Fibroblast of skin of back (primary cell): ENCODE measurements at places on chromosomes 16 and 17.
A peak's percentile ranks its signal among the peaks of the same experiment; 100 is the strongest.

- DNase-seq = peak; percentile 99
Observed at GRCh38 chr17:2401426-2402221, 764 bp upstream of the MNT start.

GRCh38 chr16:67464565-67464964 lies 16.4 kb downstream of the ATP6V0D1 start:
- DNase-seq = no peak

- DNase-seq = no peak
Observed at GRCh38 chr16:59341368-59341767, 607.3 kb upstream of the GOT2 start.

- DNase-seq = no peak
Observed at GRCh38 chr17:247767-248166, 66.3 kb upstream of the DOC2B start.

- no peak for DNase-seq
Observed at GRCh38 chr16:56252835-56253234, 61.5 kb downstream of the GNAO1 start.

DNA sequence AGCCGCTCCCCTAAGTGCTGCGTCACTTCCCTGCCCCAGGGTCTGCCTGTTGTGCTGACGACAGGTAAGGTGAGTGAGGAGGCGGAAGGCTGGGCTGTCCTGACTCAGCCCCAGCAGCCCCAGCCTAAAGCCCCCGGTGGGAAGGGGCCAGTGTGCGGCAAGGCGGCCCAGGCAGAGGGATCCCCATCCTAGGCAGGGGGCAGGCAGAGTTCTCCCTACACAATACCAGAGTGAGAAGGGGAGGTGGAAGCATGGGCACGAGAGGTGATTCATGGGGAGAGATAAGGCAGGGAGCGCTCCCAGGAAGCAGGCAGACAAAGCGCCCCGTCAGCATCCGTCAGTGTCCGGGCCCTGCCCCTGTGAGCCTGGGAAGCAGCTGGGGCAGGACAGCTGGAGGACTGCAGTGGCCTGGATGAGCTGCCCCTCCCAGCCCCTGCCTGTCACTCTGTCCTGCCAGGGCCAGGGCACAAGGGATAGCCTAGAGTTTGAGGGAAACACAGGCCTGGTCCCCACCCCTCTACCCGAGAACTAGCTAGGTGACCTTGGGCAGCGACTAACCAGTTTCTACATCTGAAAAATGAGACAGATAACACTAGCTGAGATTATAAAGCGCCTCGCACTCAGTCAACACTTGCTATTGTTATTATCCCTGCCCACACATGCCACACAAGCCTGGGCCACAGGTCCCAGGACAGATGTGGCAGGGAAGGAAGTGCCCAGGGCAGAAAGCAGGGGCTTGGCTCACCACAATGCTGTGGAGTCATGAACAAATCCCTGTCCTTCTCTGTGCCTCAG lies 3.8 kb downstream of the FAM83G start:
- DNase-seq = peak; percentile 37

DNA sequence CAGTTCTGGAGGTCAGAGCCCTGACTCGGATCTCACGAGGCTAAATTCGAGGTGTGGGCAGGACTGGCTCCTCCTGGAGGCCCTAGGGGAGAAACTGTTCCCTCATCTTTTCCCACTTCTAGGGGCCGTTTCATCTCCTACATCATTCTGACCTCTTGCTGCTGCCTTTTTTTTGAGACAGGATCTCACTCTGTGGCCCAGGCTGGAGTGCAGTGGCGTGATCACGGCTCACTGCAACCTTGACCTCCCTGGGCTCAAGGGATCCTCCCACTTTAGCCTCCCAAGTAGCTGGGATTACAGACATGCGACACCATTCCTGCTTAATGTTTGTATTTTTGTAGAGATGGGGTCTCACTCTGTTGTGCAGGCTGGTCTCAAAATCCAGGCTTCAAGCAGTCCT lies 244.1 kb upstream of the GSE1 start:
- DNase-seq = no peak

DNA sequence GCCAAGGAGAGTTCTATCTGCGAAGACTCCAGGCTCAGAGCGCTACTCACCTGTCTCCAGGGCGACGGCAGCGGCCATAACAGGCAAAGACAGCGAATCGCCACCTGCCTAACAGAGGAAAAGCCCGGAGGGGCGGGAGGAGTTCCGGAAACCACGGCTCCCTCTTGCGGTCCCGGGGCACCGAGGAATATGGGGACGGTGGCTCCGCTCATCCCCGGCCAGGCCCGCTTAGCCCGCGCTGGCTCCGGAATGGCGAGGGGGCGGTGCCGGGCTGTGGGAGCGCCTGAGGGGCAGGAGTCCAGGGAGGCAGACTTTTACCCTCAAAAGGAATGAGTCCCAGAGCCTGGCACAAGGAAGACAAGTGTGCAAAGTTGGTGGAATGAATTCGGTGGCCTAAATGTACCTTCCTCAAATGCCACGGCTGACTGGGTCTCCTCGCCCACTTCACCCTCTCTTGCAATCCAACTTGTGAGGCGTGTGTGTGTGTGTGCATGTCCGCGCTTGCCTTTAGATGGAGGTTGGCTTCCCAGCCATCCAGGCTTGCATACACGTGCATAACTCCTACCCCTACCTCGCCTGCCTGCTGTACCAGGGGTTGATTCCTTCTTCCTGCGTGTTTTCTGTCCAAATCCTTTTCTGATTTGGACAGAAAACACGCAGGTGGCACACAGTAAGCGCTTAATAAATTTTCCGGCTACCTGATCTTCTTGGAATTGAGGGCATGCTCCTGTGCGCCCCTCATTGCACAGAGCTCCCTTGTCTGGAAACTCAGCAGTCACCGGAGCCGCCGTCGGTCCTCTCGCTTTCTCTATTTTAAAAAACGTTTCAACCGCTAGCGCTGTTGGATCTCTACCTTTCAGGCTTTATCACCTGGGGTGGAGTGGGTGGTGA lies 3.5 kb downstream of the C17orf100 start:
- DNase-seq = no peak

DNA sequence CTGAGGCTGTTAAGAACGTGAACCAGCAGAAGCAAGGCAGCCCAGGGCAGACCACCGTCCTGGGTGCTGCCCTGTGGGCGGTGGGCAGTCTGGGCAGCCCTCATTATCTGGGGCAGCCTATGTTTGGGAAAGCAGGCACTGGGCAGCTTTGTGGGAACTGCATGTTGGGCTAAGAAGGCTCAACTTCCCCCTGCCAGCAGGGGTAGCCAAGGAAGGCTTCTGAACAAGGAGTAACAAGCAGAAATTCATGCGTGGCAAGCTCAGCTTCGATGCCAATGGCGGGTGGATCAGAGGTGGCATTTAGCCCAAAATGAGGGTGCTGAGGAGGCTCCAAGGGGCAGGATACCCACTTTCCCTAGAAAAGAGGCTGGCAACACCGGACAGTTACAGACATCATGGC lies 42.7 kb upstream of the METRNL start:
- no peak for DNase-seq

DNA sequence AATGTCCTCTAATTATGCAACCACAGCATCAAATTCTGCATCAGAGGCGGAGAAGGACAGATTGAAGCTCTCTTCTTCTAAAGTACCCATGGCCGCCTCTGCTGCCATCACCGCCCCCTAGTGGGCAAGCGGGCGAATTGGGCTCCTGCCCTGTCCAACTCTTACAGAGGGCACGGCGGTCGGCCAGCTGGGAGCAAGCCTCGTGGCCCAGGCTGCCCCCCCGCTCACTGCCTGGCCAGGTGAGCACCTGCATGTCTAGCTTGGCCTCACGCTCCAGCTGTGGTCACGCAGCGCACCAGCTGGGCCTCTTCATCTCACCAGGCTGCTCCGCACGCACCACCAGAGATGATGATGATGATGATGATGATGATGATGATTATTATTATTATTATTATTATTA lies 146.1 kb upstream of the TOM1L1 start:
- DNase-seq = no peak

DNA sequence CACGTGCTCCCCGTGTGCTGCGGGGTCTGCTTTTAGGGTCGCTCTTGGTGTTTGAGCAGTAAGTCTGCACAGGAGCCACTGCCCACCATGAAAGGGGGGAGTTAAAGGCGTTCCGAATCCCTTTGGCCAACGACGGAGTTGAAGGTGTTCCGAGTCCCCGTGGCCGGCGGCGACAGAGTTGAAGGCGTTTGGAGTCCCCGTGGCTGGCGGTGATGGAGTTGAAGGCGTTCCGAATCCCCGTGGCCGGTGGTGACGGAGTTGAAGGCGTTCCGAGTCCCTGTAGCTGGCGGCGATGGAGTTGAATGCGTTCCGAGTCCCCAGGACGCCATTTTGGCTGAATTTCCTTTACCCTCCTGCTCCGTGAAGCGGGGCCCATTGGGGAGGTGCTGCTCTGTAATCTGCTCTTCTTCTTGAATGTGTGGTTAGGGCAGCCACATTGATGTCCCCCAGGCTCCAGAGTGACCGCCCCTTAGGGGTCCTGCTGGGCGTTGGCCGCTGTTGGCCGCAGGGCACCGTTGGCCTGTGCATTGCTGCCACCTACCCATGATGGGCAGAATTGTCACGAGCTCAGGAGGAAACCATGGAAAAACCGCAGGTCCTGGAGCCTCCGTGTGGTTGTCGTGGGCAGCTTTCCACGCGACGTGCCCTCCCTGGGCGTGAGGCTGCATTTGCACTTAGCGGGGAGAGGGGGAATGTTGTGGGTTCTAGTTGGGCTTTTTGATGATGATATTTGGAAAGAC lies 73.7 kb upstream of the ZNF750 start:
- DNase-seq = no peak

GRCh38 chr17:47698749-47699535 lies 5.0 kb downstream of the TBKBP1 start:
- DNase-seq = peak; percentile 49

DNA sequence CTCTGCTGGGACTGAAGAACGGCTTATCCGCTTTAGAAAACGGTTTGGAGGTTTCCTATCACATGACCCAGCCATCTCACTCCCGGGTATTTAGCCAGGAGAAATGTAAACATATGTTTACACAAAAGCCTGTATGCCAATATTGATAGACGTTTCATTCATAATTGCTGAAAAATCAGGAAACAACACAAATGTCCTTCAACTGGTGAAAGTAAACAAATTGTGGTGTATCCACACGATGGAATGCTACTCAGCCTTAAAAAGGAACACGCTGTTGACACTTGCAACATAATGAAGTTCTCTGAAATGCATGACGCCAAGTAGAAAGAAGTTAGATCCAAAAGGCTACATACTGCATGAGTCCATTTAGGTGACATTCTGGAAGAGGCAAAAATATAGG lies 157.6 kb downstream of the SLC39A11 start:
- no peak for DNase-seq

- DNase-seq = no peak
Observed at GRCh38 chr17:74077231-74077630, 126.2 kb upstream of the RPL38 start.

GRCh38 chr16:69486724-69487123 lies 62.3 kb downstream of the CYB5B start:
- DNase-seq = no peak

GRCh38 chr16:10514369-10515055 lies 65.9 kb downstream of the EMP2 start:
- DNase-seq = peak; percentile 57

GRCh38 chr17:1473170-1473569 lies 17.1 kb upstream of the CRK start:
- no peak for DNase-seq

DNA sequence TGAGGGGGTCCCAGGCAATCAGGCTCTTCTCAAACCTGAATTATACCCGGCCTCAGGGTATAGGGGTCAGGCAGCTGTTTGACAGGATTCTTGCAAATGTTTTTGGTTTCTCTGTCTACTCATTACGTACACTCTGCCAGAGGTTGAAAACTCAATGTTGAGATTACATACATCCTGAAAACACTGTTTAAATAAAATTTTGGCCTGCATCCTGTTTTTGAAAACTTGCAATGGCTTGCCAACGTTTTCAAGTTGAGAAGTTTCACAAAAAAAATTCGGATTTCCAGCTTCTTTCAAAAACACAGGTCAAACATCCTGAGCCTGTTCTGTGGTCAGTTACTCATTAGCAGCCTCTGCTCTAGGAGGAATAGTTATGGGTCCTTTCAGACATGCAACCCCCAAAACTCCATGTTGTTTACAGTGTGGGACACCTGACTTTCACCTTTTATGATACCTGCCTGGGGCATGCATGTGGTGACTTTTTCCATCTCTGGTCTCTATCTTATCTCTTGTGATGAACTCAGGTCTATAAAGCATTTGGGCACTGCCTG lies 577.8 kb downstream of the WWOX start:
- no peak for DNase-seq

GRCh38 chr17:56499799-56500388 lies 93.6 kb upstream of the NOG start:
- DNase-seq = peak; percentile 28

DNA sequence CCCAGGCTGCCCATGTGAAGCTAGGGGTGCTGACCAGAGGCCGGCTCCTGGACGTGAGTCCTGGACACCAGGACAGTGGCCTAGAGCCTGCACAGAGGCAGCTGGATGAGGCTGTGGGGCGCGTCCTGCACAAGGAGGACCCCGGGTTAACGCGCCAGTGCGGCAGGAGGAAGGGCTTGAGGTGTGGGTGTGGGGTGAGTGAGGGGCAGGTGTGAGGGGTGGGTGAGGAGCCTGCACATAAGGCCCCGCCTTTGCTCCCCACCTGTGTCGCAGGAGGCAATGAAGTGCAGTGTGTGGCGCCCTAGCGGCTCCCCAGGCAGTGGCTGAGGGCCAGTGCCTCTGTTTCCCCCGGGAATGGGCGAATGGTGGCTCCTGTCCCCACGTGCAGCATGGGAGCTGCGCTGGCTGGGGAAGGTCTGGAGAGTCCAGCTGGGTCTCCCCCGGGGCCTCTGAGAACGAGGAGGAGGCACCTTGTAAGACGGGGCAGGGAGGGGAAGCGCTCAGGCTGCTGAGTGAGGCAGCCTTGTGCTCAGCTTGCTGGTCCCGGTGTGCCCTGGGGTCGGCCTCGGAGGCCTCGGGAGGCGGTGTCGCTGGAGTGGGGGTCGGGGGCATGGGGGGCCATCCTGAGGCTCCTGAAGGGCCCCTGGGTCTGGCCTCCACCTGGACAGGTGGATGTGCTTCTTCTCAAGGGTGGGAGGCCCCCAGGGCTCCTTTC lies 3.2 kb downstream of the CD7 start:
- DNase-seq = no peak

DNA sequence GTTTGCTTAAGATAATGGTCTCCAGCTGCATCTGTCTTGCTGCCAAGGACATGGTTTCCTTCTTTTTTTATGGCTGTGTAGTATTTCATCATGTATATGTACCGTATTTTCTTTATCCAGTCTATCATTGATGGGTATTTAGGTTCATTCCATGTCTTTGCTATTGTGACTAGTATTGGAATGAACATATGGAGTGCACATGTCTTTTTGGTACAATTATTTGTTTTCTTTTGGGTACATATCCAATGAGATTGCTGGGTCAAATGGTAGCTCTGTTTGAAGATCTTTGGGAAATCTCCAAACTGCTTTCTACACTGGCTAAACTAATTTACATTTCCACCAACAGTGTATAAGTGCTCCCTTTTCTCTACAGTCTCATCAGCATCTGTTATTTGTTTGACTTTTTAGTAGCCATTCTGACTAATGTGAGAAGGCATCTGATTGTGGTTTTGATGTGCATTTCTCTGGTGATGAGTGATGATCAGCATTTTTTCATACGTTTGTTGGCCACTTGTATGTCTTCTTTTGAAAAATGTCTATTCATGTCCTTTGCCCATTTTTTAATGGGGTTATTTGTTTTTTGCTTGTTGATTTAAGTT lies 66.2 kb downstream of the TNFRSF13B start:
- peak; percentile 96 for DNase-seq

- DNase-seq = no peak
Observed at GRCh38 chr17:56624309-56624708, 30.8 kb downstream of the NOG start.
